NCI-H1092 treated with DMSO at 0.1 percent for 48 hours (cell line): ENCODE measurements at places on chromosomes 4 and X.

DNA sequence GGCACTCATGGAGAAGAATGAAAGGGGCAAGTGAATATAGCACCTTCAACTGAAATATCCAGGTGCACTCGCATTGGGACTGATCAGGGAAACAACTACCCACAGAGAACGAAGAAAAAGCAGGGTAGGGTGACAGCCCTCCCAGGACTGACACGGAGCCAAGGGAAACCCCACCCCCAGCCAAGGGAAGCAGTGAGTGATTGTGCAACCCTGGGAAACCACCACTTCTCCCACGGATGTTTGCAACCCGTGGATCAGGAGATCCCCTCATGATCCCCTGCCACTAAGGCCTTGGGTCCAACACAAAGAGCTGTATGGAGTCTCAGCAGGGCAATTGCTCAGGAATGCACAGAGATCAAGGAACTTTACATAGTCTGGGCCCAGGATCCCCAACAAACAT lies 158.5 kb upstream of the HCCS start:
- DNase-seq, result no peak

- DNase-seq, result no peak
Measured at GRCh38 chr4:7381221-7381889, 53.4 kb downstream of the PSAPL1 start.

DNA sequence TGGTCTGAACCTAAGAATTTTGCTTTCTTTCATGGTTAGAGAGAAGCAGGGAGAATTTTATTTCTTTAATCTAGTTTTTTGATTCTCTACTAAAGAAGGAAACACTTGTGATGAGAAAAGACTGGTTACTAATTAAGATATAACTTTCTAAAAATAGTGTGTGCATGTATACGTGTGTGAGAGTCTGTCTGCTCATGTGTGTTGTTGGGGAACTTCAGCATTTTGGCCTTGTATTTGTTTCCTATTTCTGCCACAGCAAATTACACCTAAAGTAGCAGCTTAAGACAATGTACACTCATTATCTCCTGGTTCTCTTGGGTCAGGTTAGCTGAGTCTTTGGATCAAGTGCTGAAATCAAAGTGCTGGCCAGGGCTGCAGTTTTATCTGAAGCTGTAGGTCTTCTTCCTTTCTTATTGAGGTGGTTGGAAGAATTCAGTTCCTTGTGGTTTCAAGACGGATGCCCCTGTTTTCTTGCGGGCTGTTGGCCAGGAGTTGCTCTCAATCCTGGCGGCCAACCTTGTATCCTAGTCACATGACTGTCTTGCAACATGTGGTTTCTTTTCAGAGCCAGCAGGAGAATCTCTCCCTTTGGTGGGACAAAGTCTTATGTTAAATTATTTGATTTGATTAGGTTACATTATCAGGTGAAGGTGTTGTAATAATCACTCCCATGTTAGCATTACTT lies 188.4 kb upstream of the CLNK start:
- no peak for DNase-seq

DNA sequence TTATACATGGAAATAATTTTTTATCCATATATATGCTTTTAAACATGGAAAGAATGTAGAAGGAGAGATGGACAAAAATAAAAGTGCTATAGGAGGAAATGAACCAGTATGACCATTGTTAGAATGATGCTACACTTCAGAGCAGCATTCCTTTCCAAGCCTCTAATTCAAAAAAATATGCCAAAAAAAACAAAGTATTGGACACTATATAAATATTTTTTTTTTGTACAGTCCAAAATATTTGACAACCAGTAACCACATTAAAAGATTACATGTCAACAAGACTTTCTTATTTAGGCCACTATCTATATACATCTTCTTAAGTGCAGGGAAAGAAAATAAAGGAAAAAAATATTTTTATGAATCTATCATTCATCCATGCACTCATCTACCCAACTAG lies 198.6 kb downstream of the LRBA start:
- DNase-seq, result no peak

GRCh38 chrX:9706421-9706820 lies 59.2 kb downstream of the GPR143 start:
- no peak for DNase-seq

GRCh38 chr4:23720556-23720955 lies 169.3 kb downstream of the PPARGC1A start:
- no peak for DNase-seq

GRCh38 chr4:75643651-75644050 lies 13.3 kb upstream of the CDKL2 start:
- DNase-seq, result no peak

- DNase-seq, result no peak
Measured at GRCh38 chrX:115392871-115393270, 103.4 kb downstream of the LUZP4 start.
